ENCODE measurements at places on chromosomes 3 and 15.

GRCh38 chr3:188417766-188418165 lies 263.8 kb downstream of the LPP start:
- no peak for DNase-seq

GRCh38 chr15:58222679-58223078 lies 84.5 kb downstream of the AQP9 start:
- no peak for DNase-seq

DNA sequence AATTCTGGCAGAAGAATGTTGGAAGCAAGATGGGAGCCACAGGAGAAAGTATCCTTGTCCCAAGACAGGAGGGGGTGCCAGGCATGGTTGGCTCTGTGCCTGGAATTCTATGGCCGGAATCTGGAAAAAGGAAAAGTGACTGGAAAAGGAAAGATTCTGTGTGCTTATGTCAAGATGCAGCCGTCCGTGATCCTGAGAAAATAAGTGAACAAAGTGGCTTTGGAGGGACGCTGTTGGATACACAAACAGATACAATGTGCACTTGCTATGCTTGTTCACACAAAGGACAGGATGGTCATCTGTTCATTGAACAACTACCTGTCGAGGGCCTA lies 28.5 kb upstream of the MUC20 start:
- no peak for DNase-seq

- DNase-seq = no peak
Measured at GRCh38 chr3:85003479-85003878, 44.7 kb downstream of the CADM2 start.

DNA sequence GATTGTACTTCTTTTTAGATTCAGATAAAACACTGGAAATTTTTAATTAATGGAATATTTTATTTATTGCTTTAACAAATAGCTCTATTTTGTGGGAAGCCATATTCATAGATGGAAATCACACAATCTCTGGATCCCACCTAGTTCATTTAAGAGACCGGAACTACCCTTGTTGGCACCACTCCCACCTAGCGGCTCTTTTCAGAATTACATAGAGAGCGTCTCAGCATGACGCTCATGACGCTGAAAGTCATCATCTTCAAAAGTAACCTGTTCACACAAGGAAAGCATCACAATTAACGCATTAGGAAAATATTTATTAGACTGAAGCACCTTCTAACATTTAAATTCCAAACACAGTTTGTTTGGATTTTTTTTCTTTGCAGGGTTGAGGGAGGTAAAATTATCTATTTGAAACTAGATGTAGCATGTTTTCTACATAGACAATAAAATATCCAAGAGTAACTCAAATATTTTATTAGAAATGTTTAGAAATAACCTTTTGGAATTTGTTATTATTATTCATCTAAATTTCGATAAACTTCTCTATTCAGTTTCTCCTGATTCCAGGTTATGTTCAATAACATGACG lies 214.9 kb upstream of the ARRDC4 start:
- DNase-seq = no peak
